Fibroblast of upper back skin (primary cell): ENCODE measurements at places on chromosomes 5 and 9.
A peak's percentile ranks its signal among the peaks of the same experiment; 100 is the strongest.

- peak; percentile 75 for DNase-seq
Measured at GRCh38 chr5:158485604-158486081, 614.1 kb downstream of the EBF1 start.

- DNase-seq: peak; percentile 8
Measured at GRCh38 chr5:64165500-64166200, at the start of gene RNF180. RNF180 (plus strand) TSS chr5:64165843; CDS start chr5:64200808, 34,965 bp downstream.

DNA sequence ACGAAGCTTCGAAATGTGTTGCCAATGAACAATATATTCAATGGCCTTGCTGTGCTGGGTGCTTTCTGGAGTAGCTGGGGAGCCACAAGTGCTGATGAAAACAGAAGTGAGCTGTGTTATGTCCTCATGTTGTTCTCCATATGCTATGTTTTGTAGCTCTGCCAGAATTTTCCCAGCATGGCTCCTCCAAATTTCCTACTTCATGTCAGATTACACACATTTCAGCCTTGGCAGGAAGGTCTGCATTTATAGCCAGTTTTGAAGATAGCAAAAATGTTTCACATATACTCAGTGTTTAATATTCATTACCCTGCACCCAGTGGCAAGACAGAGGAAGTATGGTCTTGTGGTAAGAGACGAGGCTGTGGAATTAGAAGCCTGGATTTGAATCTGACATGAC lies 22.6 kb upstream of the NMUR2 start:
- no peak for DNase-seq

DNA sequence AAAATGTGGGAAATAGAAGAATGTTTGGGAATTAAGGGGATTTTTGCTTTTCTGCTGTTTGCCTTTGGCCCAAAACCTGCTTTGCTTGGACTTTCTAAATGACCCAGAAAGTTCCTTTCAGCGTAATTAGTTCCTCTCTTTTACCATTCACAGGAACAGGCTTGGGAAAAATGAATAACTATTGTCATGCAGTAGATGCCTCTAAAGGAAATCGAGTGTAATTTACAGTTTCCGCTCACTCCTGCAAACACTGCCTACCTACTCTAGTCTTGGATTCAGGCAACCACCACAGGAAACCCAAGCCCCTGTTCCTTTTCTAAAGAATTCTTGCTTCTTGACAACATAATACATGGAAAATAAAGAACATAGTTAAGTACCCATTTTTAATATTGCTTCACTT lies 25.0 kb downstream of the TTC23L start:
- DNase-seq: no peak

DNA sequence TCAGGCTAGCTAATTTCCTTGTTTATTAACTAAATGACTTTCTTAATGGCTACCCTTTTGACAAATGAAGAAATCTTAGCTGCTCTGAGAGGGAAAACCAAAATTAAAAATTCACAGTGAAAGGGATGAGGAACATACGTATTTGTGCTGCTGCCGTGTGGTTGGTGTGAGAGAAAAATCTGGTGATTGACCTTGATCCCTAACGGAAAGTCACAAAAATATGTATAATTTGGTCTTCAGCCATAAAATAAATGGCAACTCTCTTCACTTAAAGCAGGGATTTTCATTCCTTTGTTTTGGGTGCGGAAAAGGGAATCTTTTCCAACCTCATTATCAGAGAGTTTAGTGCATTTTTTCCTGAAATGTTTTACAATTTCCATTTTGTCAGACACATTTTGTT lies 40.4 kb downstream of the PAM start:
- DNase-seq: no peak

GRCh38 chr5:20528471-20528870 lies 540.5 kb upstream of the CDH18 start:
- no peak for DNase-seq

DNA sequence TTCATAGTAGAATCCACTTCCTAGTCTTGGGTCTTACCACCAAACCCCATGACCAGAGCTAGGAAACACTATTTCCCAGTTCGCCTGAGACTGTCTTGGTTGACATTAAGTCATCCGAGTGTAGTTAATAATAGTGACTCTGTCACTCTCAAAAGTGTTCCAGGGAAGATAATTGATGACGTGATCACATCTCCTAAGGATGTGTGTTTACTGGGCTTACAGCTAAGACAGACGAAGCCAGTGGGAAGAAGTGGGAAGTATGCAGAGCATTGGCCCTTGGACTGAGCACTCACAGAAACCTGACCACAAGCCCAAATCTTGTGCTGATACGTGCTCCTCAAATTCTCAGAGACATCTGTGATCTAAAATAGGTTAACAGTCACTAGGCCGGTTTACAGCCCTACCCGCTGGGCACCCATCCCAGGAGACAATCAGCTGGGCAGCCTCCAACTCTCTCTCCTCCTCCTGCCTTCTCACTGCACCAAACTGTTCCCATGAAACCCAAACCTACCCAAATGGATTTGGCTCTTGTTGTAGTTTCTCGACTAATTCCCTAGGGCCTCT lies 316.6 kb downstream of the TLE1 start:
- no peak for DNase-seq
